ENCODE measurements at places on chromosomes 12 and 14.

DNA sequence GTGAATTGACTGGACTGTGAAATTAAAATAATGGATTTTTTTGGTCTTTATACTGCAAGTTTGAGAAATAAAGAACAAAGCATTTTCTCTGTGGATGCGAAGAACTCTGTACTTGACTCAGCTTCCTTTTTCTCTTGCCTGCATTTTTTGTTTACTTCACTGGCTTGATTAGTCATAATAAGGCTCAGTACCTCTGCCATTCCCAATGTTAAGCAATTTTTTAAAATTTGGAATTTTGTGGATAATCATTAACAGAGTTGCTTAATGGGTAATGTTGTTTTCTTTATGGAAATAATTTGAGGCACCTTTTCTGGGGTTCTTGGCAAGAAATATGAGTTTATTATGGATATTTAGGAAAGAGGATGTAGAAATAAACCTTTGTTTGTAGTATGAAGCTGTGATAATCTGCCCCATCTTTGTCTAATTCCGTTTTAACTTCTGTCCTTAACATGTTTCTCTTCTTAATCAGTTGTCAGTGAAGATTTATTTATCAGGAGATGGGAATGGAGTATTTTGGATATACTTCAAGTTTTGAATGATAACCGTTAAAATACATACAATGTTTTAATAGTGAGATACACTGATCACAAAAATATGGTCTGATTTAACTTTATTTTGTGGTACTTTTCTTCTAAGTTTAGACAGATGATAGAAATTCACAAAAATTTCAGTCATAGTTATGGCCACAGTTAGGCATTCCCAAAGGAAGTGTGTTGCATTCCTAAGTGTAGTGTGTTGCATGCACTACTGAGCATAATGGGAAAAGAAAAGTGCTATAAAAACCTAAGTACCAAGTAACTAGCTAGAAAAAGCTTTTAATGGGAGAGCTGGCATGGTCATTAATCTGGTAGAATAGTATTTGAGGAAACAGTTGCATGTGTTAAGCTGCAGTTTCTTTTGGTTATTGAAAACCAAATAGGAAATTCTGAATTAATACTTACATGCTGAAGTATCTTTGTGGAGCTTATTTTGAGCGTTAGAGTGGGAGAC lies 27.7 kb downstream of the WNK1 start:
- DNase-seq = no peak

GRCh38 chr12:104212516-104212915 lies 3.1 kb upstream of the TXNRD1 start:
- DNase-seq = no peak

GRCh38 chr14:32472512-32473463 lies 143.7 kb downstream of the AKAP6 start:
- no peak for DNase-seq

DNA sequence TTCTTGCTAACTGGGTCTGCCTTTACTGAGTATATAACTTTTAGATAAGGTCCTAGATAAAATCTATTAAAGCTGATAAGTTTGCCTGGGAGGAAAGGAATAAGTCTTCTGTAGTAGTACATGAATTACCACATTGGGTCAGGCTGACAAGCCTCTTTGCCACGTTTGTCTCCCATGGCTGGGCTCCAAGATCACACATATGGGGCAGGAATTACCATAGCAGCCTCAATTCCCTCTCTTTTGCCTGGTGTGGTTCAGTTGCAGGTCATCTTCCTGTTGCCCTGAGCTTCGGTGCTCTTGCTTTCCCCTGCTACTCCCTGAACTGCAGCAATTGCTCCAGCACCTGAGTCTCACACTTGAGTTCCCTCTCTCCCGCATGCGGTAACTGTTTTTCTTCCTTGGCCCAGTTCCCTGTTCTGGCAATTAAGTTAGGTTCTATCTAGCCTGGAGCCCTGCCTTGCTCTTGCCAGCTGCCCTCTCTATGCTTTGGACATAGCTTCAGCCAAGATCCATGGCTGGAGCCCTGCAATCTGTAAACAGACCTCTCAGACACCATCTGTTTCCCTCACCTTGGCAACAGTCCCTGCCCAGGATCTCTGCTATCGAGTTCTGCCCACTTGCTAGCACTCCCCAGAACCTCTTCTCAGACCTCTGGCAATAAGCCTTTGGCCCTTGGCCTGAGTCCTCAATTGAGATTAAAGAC lies 5.8 kb upstream of the GLT8D2 start:
- DNase-seq = no peak
